A549 treated with Hydrocortisone at 1 μM for 4 hours (cell line): ENCODE measurements at places on chromosomes 2 and 18. TPM values are rescaled to one million over a fixed set of nuclear protein-coding genes. Genes with fewer than 3 reads are reported as not detected.

PLCD4 gene
- 0.24 to 0.77 TPM (median 0.47 TPM) in 5 replicates for total RNA-seq

ZAP70 gene
- total RNA-seq = 0.10 to 0.12 TPM in 2 of 5 replicates, not detected in the others

PPP1R1C gene
- 0.86 to 2.2 TPM (median 2.0 TPM) in 5 replicates for total RNA-seq

RGPD8 gene
- total RNA-seq = 2.3 to 4.7 TPM (median 2.9 TPM) in 5 replicates

SLC40A1 gene
- total RNA-seq = 1.5 to 2.9 TPM (median 1.6 TPM) in 5 replicates

TRIM43 gene
- total RNA-seq = 0.07 to 0.15 TPM (median 0.08 TPM) in 3 of 5 replicates, not detected in the others

RAB17 gene
- total RNA-seq = 0.25 to 0.85 TPM (median 0.41 TPM) in 5 replicates

GPN1 gene
- total RNA-seq = 57.0 to 65.3 TPM (median 59.1 TPM) in 5 replicates

MROH2A gene
- 0.12 to 0.29 TPM (median 0.21 TPM) in 4 of 5 replicates, not detected in the other for total RNA-seq

TUBA4B gene
- total RNA-seq = 0.15 to 0.33 TPM (median 0.20 TPM) in 5 replicates

NYAP2 gene
- total RNA-seq = 0.02 TPM in 1 of 5 replicates, not detected in the others

RNF125 gene
- total RNA-seq = 0.21 to 0.32 TPM (median 0.23 TPM) in 5 replicates

CBLN2 gene
- 0.07 to 0.25 TPM (median 0.18 TPM) in 5 replicates for total RNA-seq

ASXL2 gene
- 9.3 to 16.3 TPM (median 13.3 TPM) in 5 replicates for total RNA-seq
